AG04449 (cell line): ENCODE measurements at places on chromosomes 6 and 20.

GRCh38 chr20:57794600-57795341, 85.0 kb upstream of the PMEPA1 start:
- DNase-seq = no peak

DNA sequence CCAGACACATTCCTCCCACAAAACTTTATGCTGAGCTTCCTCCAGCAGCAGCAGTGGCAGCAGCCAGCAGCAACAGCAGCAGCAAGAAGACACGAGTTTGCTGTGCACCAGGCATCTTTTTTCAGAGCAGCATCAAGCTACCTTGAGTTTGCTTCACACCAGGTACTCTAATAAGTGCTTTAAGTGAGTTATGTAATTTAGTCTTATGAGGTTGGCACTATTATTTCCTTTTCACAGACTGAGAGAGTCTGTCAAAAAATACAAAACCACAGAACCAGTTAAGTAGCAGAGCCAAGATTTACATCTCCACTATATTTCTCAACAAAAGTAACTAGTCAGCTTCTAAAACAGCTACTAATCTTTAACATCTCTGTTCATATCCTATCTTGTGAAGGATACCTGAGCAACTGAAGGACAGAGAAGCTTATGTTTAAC, 23.7 kb downstream of the RANBP9 start:
- DNase-seq = no peak

DNA sequence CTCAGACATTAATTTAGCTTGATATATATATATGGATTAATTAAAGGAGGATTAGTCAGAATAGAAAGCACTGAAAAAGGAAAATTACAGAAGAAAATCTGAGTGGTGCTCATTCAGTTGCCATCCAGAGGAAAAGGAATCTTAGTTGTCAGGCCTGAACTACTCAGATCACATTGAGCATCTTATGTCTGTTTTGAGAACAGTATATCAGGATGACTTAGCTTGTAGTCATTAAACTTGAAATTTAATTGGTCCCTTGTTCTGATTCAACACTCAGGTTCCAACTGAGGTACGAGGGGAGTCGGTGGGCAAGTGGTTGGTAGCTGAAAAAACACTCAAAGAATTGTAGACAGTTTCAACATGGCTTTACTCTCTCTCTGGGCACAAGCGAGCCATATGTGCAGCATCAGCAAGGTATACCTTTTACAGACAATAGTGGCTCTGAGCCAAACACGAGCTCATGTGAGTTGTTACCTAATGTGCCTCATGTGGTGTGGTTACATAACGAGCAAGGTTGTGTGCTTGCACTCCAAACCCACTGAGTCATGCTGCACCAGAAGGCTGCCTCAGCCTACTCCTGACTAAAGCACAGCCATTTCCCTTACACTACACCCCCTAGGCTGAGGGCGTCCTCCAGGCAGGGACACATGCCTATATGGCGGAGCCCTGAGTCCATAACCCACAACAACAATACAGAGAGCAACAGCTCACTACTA, 73.0 kb upstream of the HMGN3 start:
- no peak for DNase-seq

DNA sequence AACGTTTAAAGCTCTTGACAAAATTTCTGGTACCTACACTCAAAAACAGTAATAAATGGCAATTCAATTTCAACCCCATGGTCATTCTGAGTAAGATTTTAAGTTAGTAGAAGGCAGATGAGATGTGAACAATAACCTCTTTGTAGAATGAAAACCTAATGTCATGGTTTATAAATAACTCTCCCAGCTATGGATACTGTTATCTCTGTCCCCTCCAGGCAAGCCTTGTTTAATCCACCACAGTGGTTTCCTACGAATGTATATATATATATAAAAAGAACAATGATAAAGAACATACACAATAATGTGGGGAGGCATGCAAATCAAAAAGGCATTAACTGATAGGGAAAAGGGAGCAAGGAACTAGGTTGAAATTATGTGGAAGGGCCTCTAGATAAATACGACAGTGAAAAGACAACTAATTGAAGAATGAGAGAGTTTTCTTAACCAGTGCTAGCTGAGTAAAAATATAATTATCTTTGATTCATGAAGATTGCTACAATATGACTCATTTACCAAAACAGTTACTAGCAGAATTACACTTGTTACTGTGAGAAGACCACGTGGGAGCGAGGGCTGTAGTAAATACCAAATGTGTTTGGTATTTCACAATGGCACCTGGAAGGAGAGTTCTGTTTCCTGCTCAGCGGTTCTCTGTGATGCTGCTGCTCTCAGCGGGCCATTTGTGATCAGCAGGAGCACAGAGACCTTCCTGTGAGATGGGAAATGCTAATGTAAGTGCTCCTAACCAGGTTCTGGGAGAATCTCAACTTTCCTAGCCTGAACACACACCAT, 173.7 kb downstream of the MBOAT1 start:
- no peak for DNase-seq

GRCh38 chr6:106434530-106434929, 74.0 kb downstream of the CRYBG1 start:
- DNase-seq = no peak

GRCh38 chr6:41884957-41885356, 10.2 kb downstream of the USP49 start:
- DNase-seq = no peak
